CD14-positive monocyte (primary cell): ENCODE measurements at places on chromosomes 2 and 18.

DNA sequence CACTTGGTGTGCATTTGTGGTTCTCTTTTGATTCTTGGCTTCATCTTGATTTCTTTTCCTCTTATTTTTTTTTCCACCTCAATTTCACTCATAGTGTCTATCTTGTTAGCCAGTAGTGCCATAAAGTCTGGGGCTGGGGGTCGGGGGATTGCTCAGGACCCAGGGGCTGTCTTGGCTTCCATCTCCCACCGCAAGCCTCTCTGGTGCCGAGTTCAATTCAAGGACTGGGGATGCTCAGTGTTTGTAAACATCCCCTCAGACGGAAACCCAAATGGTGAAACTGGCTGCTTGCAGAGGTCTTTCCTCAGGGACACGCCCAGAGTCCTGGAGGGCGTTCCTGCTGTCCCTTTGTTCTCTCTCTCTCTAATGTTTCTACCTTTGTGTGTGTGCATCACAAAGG is 173.3 kb downstream of the TWIST2 start:
- DNase-seq, result no peak

GRCh38 chr18:13611142-13611600 is 115.2 kb downstream of the FAM210A start:
- peak; percentile 30 for DNase-seq

DNA sequence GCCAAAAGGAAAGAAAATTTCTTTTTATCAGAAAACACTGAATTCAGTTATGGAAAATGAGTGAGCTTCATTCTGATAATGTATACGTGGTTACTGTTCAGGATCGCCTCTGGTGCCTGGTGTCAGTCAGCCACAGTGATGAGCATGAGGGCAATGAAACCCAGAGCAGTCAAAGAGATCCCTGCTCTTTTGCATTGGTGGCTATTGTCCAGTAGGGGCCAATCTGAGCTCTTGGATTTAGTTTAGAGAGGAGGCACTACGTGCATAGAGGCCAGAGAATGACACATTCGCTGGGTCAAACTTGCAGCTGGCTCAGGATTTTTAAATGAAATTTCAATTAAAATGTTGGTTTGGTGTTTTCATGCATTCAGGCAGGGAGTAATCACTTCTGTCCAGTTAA is 522.9 kb downstream of the TMEM182 start:
- DNase-seq, result no peak

DNA sequence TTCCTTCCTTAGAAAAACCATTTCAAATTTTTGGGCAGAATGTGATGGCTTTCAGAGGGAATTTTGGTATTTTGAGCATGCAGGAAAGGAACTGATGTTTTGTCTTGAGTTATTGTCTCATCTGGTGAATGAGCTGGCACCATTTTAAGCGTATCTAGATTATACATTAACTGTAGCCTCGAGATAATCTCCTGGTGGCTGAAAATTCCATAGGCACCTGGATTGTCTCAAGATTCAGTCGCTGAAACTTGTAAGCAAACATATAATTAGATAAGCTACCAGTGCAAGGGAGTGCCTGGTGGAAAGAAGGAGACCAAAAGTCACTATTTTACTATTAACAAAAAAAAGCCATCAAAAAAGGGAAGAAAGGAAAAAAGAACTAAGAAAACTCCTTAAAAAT is 687.8 kb upstream of the DDX18 start:
- DNase-seq, result no peak

DNA sequence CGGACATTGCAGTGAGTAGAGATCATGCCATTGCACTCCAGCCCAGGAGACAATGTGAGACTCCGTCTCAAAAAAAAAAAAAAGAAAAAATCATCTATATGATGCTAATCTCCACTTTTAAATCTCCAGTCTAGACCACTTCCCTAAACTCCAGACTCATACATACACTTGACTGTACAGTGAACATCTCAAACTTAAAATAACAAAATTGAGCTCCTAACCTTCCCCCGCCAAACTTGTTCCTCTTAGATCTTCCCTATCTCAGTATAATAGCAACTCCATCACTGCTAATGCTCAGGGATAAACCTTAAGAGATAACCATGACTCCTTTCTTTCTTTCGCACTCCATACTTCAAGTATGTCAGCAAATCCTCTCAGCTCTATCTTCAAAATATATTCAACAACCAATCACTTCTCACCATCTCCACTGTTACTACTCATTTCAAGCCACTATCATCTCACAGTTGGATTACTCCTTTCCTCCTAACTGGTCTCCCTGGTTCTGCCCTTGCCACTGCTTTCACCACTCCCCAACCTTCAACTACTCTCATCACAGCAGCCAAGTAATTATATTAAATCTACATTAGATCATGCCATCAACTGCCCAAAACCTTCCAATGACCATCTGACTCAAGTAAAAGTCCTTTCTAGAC is 12.0 kb downstream of the MEMO1 start:
- DNase-seq, result no peak

DNA sequence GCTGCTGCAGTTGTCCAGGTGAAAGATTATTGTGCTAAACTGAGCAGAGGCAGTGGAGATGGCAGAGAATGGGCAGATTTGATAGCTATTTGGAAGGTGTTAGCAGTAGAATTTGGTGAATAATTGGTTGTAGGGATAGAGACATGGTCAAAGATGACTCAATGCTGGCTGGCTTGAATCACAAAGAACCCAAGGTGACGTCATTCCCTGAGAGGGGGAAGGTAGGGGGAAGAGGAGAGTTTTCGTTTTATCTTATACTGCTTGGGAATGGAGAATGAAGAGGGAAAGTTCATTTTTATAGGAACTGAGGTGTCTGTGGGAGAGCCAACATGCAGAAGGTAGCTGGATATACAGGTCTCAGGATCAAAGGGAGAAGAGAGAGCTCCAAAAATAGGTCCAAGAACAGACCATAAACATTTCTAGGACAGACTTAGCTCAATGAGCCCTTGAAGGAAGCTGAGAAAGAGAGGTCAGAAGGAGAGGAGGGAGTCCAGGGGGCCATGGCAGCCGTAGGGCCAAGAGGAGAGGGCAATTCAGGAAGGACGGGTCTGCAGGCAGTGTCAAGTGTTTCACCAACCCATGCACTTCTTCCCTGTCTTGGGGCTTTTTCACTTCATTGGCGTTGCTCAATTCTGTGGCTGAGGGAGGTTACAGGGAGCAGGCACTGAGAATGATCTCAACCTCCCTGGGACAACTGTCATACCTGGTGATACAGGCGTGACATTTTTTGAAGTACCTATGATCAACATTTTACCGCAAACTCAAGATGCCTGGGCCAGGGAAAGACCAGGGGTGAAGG is 281.3 kb downstream of the TDRD15 start:
- DNase-seq, result no peak

DNA sequence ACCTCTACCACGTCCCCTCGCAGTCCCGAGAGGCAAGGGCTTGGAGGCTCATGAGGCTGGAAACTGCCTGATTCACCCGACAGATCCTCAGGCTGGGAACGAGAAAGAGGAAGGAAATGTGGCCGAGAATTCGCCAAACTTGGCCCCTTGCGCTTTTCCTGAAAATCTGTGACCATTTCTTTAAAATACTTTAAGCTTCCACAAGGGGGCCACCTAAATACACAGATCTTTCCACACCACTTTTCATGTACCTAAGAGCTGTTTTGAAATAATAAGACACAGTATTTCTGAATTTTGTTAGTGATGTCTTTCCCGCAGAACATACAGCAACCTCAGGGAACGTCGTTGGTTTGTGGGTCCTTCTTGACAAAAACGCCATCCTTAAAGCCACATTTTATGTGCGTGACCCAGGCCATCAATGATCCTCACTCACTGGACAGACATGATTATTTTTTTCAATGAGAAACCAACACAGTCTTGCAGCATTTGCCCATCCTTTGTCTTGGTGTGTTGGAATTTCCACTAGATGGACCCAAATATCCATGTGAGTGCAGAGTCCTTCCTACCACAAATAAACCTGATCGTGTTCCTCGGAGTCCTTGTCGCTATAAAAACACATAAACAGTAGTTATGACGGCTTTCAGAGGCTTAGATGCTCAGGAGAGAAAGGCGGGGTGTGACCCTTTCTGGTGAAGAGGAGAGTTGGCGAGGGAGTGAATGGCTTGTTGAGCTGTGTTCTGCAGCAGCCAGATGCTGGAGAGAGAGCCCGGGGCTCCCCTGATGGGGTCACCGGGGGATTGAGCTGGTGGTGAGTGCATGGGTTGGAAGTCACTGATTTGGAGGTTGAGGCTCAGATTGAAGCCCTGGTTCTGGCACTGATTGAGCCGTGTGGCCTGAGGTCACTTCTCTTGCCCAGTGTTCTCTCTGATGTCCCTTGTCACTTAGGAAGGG is 25.0 kb downstream of the DCDC2C start:
- no peak for DNase-seq

GRCh38 chr2:95382192-95382591 is 20.3 kb upstream of the FAHD2A start:
- no peak for DNase-seq

DNA sequence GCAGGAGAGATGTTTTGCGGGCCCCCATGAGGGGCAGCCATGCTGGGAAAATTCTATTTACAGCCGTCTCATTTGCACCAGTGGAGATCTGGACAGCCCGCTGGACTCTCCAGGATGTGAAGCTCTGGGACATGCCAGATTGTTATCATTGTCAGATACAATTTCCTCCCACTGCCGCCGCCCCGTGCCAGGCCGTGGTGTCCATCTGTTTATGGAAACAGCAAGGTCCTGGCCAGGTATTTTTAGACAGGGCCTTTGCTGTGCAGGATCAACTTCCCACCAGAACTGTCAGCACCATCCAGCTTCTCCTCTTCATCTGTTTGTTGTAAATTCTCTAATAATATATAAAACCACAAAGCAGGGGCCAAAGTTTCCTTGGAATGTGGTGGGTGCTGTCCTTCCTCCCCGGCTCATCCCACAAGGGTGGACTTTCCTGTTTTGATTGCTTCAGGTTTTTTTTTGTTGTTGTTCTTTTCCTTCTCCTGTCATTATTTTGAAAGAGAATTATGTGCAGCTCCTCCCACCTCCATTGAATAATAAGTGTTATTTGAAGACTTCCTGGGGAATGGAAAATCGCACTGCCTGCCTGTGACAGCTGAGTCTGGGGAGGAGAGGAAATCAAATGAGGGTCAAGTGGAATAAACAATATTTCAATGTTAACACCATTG is 398.1 kb downstream of the TNS1 start:
- no peak for DNase-seq

DNA sequence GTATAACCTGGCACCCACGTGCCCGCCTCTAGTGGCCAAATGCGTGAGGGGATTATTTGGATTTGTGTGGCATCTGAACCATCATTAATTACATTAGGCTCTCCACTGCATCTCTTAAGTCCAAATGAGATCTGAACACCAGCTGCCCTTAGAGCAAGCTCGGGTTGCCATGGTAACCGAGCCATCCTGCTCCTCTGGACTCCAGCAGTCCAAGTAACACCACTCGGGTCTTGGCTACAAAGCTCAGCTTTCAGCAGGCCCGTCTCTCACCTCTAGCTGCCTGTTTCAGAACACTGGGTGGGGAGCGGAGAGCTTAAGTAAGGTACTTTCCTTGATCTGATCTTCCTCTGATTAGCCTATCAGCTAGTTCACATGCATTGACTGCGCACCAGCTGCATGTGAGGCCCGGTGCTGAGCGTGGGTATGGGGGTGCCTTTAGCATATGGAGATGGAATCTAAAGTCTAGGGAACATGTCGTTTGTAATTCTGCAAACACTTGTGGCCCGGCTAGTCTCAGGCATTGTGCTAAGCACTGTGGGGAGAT is 14.1 kb upstream of the CYS1 start:
- no peak for DNase-seq

DNA sequence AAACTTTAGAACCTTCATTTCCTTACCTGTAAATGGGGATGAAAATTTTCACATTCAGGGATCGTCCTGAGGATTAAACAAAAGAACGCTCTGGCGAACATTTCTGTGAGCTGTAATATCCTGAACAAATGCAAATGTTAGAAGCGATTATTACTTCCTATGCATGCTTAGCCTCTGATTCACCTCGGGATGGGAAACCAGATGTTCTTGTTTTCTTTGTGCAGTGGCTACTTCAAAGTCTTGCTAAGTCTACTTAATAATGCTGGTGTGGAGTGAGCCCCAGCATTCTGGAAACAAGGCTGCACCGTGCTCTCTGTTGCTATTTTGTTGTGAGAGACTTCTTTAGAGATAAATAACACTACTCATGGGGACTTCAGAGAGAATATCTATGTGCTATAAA is 119.1 kb upstream of the PELI1 start:
- no peak for DNase-seq

DNA sequence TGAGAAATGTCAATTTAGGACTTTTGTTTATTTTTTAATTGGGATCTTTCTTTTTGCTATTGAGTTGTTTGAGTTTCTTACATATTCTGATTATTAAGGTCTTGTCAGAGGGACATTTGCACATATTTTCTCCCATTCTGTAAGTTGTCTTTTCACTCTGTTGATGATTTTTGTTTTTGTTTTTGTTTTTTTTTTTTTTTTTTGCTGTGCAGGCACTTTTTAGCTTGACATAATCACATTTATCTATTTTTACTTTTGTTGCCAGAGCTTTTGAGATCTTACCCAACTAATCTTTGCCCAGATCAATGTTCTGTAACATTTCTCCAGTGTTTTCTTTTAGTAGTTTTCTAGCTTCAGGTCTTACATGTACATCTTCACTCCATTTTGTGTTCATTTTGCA is 166.6 kb downstream of the EPHA4 start:
- no peak for DNase-seq

DNA sequence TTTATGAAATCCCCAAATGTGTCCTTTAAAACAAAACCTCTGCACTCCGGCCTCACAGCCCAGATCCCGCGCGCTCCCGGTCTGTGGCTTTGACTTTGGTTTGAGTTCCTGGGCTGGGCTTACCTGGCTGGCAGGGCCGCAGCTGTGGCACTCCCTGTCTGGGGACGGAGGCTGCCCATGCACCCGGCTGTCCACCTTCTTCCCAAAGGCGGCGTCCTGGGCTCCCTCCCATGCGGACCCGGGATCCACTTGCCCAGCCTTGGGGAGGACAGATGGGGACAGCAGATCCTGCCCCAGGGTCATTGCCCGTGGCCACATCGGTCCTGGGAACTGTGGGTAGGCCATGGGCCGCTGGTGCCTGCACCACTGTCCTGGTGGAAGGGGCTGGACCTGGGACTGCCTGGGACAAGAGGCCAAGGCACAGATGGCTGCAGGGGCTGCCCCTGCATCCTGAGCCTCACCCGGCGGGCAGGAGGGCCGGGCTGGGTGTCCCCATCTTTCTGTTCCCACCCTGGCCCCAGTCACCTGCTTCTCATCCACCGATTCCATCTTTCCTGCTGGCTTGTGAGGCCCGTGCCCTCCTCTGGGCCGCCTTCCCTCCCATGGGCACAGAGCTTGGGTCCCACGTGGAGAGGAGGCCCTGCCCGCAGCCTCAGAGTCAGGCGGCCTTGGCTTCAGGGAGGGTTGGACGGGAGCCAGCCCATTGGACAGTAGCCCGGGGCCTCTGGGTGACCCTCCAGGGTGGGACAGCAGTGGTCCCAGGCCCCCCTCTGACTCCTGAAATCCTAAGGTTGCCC is 27.7 kb downstream of the NFATC1 start:
- no peak for DNase-seq

- peak; percentile 70 for DNase-seq
These were observed 61.4 kb downstream of the TGOLN2 start for GRCh38 chr2:85266146-85267041.
